ENCODE measurements at places on chromosomes 1 and 21.

DNA sequence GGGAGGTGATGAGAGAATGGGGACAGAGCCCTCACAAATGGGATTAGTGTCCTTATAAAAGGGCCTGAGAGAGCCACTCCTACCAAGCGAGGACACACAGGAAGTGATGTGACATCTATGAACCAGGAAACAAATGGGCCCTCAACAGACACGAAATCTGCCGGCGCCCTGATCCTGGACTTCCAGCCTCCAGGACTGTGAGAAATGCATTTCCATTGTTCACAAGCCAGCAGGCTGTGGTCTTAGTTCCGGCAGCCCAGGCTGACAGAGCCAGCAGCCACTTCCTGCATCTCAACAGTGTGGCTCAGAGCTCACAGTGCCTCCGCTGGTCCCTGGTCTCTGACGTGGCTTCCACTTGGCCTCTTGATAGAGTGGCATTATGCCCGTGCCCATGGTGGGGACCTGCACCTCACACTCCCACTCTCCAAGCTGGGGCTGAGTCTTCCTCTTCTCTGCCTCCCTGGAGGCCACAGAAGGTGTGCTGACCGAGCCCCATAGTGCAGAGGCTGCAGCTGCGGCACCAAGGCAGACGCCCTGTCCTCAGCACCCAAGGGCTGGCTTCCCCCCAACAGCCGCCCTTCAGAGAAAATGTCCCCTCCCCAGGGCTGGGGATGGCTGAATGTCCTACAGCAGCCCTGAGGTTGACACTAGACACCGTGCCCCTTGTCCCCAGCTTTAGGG, 44.9 kb downstream of the ACOT7 start:
- no peak for DNase-seq

- DNase-seq = no peak
These were observed 1.1 kb downstream of the UBE2Q1 start for GRCh38 chr1:154557248-154557938.

- DNase-seq = no peak
These were observed 47.9 kb upstream of the CNN3 start for GRCh38 chr1:94974824-94975223.

- DNase-seq = no peak
These were observed 2.2 kb upstream of the LAPTM5 start for GRCh38 chr1:30759718-30760281.

GRCh38 chr1:143698016-143698415, 273.8 kb downstream of the FAM72C start:
- DNase-seq = no peak

- no peak for DNase-seq
These were observed 24.5 kb upstream of the DISC1 start for GRCh38 chr1:231601824-231602672.
